Hematopoietic multipotent progenitor cell (in vitro differentiated cells): ENCODE measurements at places on chromosomes 3 and 15.

GRCh38 chr3:34150992-34151391 is 352.6 kb downstream of the PDCD6IP start:
- no peak for DNase-seq

DNA sequence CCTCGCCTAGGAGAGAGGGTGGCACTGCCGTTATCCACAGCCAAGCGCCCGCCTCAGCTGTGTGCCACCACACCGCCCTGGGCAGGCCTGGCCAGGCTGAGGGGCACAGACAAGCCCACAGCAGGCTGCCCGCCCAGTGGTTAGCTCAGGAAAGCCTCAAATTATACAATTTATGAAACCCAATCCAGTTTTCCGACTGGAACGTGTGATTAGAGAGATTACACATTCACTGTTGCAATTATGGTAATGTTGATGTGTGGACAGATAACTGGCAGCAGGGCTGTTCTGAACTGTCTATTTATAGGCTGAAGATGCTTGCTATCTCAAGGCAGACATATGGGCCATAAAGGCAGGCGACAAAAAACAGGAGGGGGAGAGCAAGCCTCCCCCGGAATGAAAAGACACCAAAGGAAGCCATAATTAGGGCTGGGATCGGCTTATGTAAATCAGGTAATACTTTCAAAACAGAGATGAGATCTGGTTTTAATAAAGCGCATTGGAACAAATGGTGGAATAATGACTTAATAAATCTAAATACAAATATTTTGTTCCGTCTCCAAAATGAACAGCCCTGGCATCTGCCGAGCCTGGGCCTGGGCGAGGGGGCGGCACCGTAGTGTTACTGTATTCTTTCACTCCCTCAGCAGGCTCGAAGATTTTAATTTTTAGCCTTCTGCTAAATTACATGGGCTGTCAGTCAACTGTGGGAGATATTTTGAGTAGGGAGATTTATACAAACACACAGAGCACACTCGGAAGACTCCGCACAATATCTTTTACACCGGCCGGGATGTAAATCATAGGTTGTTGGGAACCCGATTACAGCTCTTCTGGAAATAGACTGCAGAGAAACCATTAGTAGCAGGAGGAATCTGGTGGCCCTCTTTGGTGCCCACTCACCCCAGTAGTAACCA is 103.1 kb upstream of the TLE3 start:
- peak; percentile 50 for DNase-seq

- no peak for DNase-seq
These were observed 67.0 kb downstream of the MGLL start for GRCh38 chr3:127755305-127755681.

GRCh38 chr15:93046120-93046519 is 42.9 kb downstream of the RGMA start:
- DNase-seq = no peak

GRCh38 chr3:183862610-183863009 is 22.1 kb downstream of the PARL start:
- no peak for DNase-seq

DNA sequence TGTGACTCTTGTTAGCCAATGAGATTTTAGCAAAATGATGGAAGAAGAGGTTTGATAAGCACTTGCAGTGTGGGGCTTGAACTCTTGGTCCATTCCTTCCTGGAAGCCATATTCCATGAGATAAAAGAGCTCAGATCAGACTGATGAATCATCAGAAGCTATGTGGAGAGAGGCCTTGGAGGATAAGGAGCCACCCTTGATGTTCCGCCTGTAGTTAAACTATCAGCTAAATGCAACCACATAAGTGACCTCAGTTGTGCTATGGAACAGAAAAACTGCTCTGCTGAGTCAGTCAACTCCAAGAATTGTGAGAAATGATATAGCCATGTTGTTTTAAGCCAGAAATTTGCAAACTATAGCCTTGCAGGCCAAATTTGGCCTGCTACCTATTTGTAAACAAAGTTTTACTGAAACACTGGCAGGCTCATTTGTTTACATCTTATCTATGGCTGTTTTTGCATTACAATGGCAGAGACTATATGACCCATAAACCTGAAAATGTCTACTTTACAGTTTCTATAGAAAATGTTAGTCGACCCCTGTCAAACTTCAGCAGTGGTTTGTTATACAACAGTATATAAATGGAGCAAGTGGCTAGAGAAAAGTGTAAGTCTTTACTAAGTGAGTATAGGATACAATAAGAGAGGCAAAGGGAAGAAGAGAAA is 27.6 kb upstream of the GAP43 start:
- no peak for DNase-seq
